NCI-H187 (cell line): ENCODE measurements at places on chromosomes 4 and X.

DNA sequence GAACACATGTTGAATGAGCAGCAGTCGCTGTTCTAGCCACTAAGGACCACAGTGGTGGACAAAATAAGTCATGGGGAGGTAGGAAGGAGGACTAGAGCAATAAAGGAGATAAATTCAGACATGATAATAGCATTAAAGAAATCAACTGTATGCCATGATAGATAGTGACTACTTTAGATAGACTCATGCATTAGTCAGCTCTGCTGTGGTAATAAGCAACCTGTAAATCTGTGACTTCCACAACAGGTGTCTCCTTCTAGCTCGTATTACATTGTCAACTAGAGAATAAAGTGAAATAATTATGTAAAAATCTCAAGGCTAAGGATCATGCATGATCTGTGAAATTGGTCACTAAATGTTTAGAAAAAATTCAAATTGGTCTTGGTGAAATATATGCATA, 77.9 kb downstream of the WWC2 start:
- no peak for DNase-seq

GRCh38 chr4:166066936-166067335, 193.9 kb downstream of the TLL1 start:
- DNase-seq = no peak

GRCh38 chrX:38036466-38036865, 30.1 kb downstream of the SYTL5 start:
- DNase-seq = no peak

- DNase-seq = no peak
Measured at GRCh38 chr4:28093071-28093470, 1232.4 kb downstream of the STIM2 start.
